ENCODE measurements at places on chromosomes 1 and 21. TPM values are rescaled to one million over a fixed set of nuclear protein-coding genes. Genes with fewer than 3 reads are reported as not detected.
A peak's percentile ranks its signal among the peaks of the same experiment; 100 is the strongest.

Gene CRABP2
- total RNA-seq: 6.8 TPM

Gene PTCH2
- 47.8 TPM for total RNA-seq

Gene GUCA2A
- total RNA-seq: not detected

Gene EIF2D
- total RNA-seq: 59.4 TPM

Gene NOS1AP
- 5.1 TPM for total RNA-seq

Gene CYP4A22
- 0.31 TPM for total RNA-seq

Gene ZNF697
- 22.5 TPM for total RNA-seq

Gene CASQ1
- 5.6 TPM for total RNA-seq

Gene MPL
- 0.56 TPM for total RNA-seq

DNA sequence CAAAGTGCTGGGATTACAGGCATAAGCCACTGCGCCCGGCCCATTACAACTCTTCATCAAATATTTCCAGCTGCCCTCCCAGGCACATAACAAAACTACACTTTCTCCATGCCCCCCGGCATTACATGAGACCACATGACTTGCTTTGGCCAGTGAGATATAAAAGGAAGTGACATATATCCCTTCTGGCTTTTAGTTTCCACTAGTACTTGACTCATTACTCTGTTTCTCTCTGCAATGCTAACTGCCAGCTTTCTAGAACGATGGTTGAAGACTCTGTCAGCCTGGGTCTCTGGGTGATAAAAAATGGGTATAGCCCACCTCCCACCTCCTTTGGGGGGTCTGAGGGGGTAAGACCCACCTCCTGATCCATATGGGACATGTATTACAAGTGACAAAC, 24.2 kb downstream of the ABL2 start:
- no peaks in the 10 kb centered on the region for H3K36me3 ChIP-seq
- no peak for DNase-seq
- no peak overlapping the region for H3K27ac ChIP-seq

DNA sequence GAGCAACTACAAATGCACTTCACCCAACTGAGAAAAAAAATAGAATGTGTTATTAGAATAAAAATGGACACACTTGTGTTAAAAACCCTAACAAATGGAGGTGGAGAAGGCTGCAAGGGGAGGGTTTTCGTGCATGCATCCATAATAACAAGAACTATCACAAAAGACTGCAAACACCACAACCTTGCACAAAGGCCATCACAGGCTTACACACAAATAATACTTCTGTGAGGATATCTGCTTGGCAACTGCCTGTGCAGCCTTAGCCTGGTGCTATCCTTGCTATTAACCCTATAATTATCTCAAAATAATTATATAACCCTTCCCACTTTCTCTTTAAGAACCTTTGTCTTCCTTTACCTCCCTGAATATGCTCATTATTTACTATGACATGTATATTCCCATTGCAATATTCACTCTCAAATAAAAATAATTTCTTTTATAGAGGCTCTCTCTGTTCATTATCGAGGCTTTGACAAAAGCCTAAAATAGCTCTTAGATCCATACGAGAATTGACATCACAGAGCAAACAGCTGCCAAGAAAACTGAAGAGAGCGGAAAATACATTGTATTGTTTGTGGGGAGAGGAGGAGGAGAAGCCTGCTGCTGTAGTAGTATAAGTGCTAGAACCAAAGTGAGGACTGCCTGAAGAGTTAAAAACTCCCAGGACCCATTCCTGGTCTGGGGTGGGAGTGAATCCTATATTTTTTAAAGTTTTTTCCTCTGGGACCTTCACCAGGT, 1768.7 kb downstream of the BRINP3 start:
- no peaks in the 10 kb centered on the region for H3K36me3 ChIP-seq
- no peaks in the 10 kb centered on the region for H3K4me1 ChIP-seq
- DNase-seq: peak; percentile 17
- no peak overlapping the region for H3K4me3 ChIP-seq
- H3K27ac ChIP-seq: no peak overlapping the region

DNA sequence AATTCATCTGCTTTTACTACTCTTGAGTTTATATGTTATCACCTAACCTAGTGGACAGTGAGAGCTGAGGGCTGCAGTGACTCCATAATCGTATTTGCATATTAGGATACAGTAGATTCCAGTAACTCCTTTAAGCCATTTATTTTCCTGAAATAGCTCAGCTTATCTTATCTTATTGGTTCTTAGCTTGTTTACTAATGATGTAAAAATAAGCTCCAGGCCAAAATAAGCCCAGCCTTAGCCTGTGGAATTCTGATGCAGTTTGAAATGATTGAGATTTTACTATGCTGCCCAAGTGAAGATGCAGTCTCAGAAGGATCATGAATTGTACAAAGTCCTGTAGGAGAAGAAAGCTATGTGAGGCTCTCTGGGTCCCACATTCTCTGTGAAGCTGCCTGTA, 18.1 kb downstream of the ATP1A1 start:
- H3K36me3 ChIP-seq: no peaks in the 10 kb centered on the region
- no peak for DNase-seq
- H3K4me3 ChIP-seq: no peak overlapping the region
- H3K27ac ChIP-seq: no peak overlapping the region
- H3K4me1 ChIP-seq: peaks cover 5% of the 10 kb centered on the region
- H3K27me3 ChIP-seq: no peaks in the 10 kb centered on the region

DNA sequence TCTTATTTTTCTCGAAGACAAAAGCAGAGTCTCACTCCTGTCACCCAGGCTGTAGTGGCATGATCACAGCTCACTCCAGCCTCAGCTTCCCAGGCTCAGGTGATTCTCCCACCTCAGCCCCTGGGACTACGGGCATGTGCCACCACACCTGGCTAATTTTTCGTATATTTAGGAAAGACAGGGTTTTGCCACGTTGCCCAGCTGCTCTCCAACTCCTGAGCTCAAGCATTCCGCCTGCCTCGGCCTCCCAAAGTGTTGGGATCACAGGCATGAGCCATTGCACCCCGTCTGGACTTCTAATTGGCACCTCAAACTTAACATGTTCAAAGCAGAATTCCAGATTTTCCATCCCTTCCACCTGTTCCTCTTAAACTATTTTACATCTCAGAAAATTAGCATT, 19.0 kb upstream of the LRRC8C start:
- H3K27ac ChIP-seq: no peak overlapping the region
- H3K36me3 ChIP-seq: no peaks in the 10 kb centered on the region
- no peak overlapping the region for H3K4me3 ChIP-seq
- no peak for DNase-seq
- H3K4me1 ChIP-seq: peaks cover 13% of the 10 kb centered on the region

- no peak overlapping the region for H3K27ac ChIP-seq
- no peak overlapping the region for H3K4me3 ChIP-seq
- H3K36me3 ChIP-seq: no peaks in the 10 kb centered on the region
- H3K4me1 ChIP-seq: no peaks in the 10 kb centered on the region
Measured at GRCh38 chr1:234398849-234399381, 25.7 kb downstream of the COA6 start.

GRCh38 chr21:37348664-37349063, 17.9 kb upstream of the DYRK1A start:
- no peak overlapping the region for H3K4me3 ChIP-seq
- no peak for DNase-seq
- no peaks in the 10 kb centered on the region for H3K27me3 ChIP-seq
- H3K36me3 ChIP-seq: no peaks in the 10 kb centered on the region
- H3K4me1 ChIP-seq: no peaks in the 10 kb centered on the region
- no peak overlapping the region for H3K27ac ChIP-seq

DNA sequence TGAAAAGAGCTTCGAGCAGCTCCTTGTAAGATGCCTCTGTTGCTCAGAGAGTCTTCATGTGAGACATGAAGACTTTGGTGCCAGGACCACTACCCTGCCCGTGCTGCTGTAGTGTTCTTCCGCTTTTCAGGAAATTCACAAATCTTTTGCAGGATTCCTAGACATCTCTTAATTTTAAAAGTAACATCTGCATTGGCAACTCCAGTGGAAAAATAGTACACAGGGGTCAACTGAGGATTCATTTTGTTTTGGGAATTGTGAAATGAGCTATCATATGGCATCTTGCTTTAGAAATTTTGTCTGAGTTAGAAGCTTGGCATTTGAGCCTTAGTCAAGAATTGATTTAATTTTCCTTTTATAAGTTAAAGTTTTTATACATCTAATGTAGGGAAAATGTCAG, 7.2 kb downstream of the PRDM2 start:
- no peaks in the 10 kb centered on the region for H3K27me3 ChIP-seq
- DNase-seq: no peak
- H3K4me3 ChIP-seq: no peak overlapping the region
- no peaks in the 10 kb centered on the region for H3K36me3 ChIP-seq

GRCh38 chr1:39635205-39635870, 4.1 kb downstream of the HEYL start:
- H3K36me3 ChIP-seq: no peaks in the 10 kb centered on the region
- DNase-seq: no peak
- no peaks in the 10 kb centered on the region for H3K27me3 ChIP-seq
- H3K27ac ChIP-seq: peak overlapping the region; percentile 86
- peak overlapping the region; percentile 20 for H3K4me3 ChIP-seq
- peaks cover 46% of the 10 kb centered on the region for H3K4me1 ChIP-seq

DNA sequence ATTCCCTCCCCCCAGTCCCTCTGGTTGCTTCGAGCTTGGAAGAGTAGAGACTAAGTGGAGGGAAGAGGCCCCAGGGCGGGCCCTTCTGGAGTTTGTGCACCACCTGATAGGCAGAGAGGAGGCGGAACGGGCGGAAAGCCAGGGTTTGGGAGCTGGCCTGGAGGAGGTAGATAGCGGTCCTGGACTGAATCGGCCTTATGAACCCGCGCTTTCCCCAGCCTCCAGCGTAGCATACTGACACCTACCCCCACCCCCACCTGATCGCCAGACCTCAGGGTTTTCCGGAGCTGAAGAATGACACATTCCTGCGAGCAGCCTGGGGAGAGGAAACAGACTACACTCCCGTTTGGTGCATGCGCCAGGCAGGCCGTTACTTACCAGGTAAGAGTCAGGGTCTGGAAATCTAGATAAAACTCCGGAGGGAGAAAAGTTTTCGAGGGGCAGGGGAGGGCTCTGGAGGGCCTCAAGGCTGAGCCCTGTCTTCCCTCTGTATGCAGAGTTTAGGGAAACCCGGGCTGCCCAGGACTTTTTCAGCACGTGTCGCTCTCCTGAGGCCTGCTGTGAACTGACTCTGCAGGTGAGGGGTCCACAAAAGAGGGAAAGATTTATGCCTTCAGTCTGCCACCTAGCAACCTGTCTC, 705 bp downstream of the UROD start:
- DNase-seq: peak; percentile 93
- no peaks in the 10 kb centered on the region for H3K36me3 ChIP-seq
- peak overlapping the region; percentile 93 for H3K4me3 ChIP-seq
- H3K27me3 ChIP-seq: no peaks in the 10 kb centered on the region
- peak overlapping the region; percentile 62 for H3K27ac ChIP-seq

DNA sequence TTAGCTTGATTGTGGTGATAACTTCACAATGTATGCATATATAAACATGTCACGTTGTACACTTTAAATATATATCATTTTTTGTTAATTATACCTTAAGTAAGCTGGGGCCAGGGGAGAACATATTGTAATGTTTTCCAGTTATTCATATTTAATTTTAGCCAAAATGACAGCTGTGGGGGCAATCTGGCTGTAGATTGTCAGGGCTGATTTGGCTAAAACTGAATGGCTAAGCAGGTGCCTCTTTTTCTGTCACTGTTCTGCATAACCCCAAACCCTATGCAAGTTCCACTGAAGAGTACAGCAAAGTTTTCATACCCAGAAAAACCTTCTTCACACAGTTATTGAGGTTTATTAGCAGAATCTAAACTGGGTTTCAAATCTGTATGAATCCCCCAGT, 318.2 kb downstream of the PTPRC start:
- no peaks in the 10 kb centered on the region for H3K36me3 ChIP-seq
- H3K4me3 ChIP-seq: no peak overlapping the region
- no peak overlapping the region for H3K27ac ChIP-seq
- H3K4me1 ChIP-seq: no peaks in the 10 kb centered on the region
- no peak for DNase-seq

DNA sequence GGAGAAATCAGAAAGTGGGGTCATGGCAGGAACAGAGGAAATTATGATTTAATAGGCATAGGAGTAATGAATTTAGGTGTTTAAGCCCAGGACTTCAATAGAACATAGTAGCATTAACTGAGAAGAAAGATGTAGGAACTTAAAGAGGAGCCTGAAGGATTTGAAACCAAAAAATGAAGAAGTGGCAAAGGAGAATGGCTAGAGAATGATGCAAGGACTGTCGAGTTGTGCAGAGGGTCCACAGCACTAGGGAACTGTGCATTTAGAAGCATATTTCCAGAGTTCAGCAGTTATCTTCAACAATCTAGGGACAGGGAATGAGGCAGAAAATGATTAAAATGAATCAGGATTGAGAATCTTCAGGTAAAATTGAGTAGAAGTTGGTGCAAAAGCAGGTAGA, 328.1 kb upstream of the LYPLAL1 start:
- H3K36me3 ChIP-seq: no peaks in the 10 kb centered on the region
- DNase-seq: no peak
- no peaks in the 10 kb centered on the region for H3K27me3 ChIP-seq

- H3K4me1 ChIP-seq: no peaks in the 10 kb centered on the region
- no peak overlapping the region for H3K4me3 ChIP-seq
- no peaks in the 10 kb centered on the region for H3K27me3 ChIP-seq
Measured at GRCh38 chr21:41406340-41406739, 19.7 kb upstream of the MX1 start.

DNA sequence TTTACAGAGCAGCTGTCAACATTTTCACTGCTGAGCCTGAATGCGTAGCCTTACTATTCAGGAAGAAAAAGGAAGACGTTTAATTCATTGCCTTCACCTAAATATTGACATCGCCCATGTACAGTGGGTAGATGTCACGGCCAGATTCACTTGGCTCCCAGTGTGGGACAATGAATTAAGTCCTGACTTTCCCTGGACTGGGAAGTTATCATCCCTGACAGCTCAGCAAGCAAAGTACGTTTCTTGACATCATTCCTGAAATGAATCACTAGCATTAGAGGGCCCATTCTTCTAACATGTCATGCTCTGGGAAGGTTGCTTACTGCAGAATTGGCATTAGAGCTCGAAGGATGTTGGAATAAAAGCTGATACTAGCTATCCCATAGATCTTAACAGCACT, 37.8 kb downstream of the LRRC53 start:
- H3K27me3 ChIP-seq: no peaks in the 10 kb centered on the region
- no peak for DNase-seq
- H3K27ac ChIP-seq: no peak overlapping the region
- H3K4me1 ChIP-seq: no peaks in the 10 kb centered on the region

- H3K4me1 ChIP-seq: peaks cover 33% of the 10 kb centered on the region
- peak; percentile 66 for DNase-seq
- H3K27ac ChIP-seq: no peak overlapping the region
- H3K4me3 ChIP-seq: no peak overlapping the region
Measured at GRCh38 chr1:42173155-42173933, 8.8 kb upstream of the GUCA2A start.

DNA sequence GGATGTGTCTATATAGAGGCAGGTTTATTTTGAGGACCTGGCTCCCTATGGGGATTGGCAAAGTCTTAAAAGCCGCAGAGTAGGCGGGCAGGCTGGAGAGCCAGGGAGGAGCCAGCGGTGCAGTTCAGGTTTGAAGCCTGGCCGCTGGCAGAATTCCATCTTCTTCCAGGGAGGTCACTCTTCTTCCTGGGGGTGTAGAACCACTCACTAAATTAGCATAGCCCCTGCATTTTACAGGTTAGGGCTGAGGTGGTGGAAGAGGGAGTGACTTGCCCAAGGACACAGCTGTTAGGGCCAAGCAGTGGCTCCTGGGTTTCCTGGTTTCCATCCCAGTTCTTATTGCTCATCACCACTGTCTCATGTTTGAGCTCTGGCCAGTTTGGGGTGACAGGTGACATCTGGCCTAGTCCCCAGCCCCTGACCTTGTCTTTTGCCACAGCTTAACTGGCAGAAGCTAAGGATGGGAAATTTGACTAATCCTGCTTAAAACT, 1.4 kb downstream of the PINK1 start:
- H3K27me3 ChIP-seq: no peaks in the 10 kb centered on the region
- H3K36me3 ChIP-seq: no peaks in the 10 kb centered on the region
- peak overlapping the region; percentile 92 for H3K4me3 ChIP-seq
- H3K4me1 ChIP-seq: peaks cover 17% of the 10 kb centered on the region
- DNase-seq: peak; percentile 32
- peak overlapping the region; percentile 92 for H3K27ac ChIP-seq
